IMR-90 (cell line): ENCODE measurements at places on chromosomes 3 and 15. TPM values are rescaled to one million over a fixed set of nuclear protein-coding genes. Genes with fewer than 3 reads are reported as not detected.

GRCh38 chr3:71503525-71504249 lies 79.8 kb downstream of the FOXP1 start:
- DNase-seq: peak; percentile 83

DNA sequence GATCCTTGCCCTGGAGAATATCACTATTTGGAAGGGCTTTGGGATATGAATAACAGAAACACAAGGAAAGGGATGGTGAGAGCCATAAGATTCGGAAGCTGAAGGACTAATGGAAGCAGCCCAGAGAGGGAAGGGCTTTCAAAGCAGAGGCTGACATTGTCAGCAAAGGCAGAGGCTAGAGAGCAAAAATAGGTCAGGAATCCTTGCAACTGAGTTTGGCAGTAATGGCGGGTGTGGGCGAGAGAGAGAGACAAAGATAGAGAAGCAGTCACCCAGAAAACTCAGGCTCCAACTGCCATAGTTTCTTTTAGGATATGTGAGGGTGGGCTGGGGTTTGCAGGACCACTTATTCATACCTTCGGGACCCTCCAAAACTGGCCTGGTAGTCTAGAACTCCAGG lies 248.6 kb downstream of the OPA1 start:
- DNase-seq: no peak

DNA sequence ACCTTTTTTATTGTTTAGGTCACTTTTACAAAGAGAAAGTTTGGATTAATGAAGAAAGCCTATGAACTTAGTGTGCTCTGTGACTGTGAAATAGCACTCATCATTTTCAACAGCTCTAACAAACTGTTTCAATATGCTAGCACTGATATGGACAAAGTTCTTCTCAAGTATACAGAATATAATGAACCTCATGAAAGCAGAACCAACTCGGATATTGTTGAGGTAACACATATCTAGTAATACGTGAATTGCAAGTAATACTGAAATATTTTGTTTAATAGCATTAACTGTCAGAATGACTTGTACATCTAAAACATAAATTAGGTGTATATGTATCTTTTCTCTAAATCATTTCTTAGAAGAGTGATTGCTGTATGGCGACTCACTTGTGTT lies 79.8 kb downstream of the MEF2A start:
- DNase-seq: no peak

DNA sequence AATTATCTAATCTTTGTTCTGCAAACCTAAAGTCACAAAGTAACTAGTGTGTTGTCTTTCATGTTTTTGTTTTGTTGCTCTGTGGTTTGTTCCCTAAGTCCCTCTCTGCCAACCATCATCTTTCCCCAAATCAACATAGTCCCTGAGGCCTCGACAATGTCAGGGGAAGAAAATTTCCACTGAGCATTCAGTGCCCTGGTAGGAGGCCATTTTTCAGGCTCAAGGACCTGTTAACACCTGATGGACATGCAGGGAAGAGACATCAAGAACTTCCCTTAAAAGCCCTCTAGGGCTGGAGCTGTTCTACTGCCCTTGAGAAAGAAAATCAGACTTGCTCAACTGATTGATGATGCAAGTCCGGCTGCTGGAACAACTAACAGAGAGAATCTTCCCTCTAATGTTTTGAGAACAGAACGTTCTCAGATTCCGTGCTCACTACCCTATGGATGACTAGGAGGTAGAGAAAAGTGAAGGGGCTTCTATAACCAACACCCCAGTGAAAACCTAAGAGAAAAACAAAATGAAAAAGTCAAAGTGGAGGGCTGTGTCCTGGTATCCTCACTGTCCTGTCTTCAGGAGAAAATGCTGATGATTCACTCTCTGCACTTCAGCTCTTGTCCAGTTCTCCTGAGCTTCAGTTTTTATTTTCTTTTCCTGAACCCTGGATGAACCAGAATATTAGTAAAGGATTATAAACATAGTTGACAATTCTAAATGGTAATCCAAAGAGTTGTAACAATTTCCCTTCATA lies 373.1 kb downstream of the FOXP1 start:
- DNase-seq: peak; percentile 76

DNA sequence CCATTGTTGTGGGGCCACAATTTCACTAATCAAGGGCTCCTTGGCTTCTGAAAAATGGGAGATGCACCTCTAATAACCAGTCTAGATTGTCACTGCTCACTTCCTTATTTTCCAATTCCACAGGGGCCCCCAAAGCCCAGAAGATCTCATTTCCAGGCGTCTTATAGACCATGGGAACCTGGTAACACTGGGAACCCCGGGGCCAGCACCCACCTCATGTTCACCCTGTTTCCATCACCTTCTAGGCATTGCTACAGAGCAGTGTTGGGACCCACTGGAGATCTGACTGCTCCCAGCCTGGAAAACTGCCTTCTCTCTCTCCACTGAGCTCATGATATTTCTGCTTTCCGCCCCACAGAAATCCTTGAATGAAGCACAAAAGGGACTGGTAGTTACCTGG lies 61.5 kb downstream of the TFRC start:
- DNase-seq: no peak

GRCh38 chr15:42071717-42072116 lies 22.6 kb downstream of the PLA2G4D start:
- DNase-seq: no peak

The CHP1 gene
- 94.2 and 96.1 TPM in 2 replicates for total RNA-seq

The BHLHE40 gene
- total RNA-seq: 22.8 and 24.2 TPM in 2 replicates
